ENCODE measurements at places on chromosomes 4 and X.

DNA sequence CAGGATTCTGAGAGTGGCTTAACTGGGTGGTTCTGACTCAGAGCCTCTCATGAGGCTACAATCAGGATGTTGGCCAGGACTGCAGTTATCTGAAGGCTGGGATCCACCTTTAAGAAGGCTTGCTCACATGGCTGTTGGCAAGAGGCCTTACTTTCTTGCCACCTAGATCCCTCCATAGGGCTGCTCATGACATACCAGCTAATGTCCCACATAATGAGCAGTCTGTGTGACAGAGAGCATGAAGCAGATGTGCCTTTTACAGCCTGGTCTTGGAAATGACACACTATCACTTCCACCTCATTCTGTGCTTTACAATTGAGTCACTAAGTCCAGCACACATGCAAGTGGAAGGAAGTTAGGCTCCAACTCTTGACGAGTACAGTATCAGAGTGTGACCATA is 4.3 kb upstream of the RBM3 start:
- no peak for DNase-seq

DNA sequence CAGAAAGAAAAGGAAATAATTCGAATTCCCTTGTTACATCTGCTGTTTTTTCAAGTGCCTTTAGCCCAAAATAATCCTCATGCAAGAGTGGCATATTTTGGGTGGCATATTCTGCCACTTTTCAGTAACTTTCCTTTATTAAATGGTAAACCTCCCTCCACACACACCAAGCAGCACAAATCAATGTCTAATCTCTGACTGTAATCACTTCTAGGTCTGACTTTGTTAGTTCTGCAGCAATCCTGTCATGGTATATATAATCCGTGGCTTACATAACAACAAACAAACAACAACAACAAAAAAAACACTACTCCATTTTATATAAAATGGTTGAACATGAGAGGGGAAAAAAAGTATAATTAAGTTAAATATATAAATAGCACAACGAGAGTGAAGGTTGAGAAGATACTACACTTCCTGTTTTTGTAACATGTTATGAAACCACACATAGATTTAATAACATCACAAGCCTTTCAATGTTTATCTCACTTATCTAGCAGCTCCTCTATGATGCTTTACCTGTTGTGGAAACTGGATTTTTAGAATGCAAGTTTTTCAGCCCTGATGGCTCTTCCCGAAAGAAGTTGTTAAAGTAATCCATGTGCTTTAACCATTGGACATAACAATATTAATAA is 715.4 kb downstream of the GRXCR1 start:
- DNase-seq: no peak

- DNase-seq: peak; percentile 52
These were observed 142.5 kb upstream of the MAB21L2 start for GRCh38 chr4:150439451-150439933.

- DNase-seq: no peak
These were observed 310.5 kb downstream of the RAPGEF2 start for GRCh38 chr4:159413306-159413943.

DNA sequence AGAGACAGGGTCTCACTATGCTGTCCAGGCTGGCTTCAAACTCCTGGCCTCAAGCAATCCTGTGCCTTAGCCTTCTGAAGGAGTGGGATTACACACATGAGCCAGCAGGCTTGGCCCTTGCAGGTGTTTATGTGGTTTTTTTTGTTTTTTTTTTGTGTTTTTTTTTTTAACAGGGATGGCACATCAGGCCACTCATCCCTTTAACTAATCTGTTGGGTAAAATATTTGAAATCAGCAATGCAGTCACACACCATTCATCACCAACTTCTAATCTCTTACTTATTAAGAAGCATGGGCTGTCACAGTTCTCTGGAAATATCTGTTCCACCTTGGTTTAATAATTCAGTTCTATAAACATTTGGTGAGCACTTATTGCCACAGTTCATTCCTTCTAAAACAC is 12.3 kb downstream of the CCDC160 start:
- no peak for DNase-seq

- DNase-seq: no peak
These were observed 1586.9 kb downstream of the TECRL start for GRCh38 chr4:62822306-62822705.

DNA sequence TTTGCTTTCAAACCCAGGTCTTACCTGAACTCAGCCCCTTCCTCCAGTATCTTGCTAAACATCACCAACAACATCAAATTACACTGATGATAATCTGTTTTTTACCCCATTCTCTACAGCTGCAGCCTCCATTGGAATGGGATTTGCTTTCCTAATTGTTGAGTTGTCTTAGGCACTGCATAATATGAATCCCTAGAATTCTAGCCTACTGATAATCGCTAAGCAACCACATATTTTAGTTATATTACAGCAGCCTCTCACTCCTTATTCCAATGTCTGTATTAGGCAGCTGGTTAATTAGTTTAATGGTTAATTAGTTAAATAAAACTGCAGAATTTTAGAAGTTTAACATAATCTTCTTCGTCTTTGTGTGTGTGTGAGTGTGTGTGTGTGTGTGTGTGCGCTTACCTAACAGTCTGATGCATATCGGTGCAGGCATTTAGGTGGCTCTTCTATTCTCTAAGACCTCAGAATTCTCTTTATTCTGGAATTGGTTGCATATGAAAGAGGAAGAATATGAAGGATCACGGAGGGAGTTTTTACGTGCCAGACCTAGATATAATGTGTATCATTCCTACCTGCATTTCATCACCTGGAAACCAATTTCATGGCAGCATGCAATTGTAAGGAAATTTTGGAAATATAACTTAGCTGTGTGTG is 5.3 kb upstream of the COMMD8 start:
- DNase-seq: no peak

DNA sequence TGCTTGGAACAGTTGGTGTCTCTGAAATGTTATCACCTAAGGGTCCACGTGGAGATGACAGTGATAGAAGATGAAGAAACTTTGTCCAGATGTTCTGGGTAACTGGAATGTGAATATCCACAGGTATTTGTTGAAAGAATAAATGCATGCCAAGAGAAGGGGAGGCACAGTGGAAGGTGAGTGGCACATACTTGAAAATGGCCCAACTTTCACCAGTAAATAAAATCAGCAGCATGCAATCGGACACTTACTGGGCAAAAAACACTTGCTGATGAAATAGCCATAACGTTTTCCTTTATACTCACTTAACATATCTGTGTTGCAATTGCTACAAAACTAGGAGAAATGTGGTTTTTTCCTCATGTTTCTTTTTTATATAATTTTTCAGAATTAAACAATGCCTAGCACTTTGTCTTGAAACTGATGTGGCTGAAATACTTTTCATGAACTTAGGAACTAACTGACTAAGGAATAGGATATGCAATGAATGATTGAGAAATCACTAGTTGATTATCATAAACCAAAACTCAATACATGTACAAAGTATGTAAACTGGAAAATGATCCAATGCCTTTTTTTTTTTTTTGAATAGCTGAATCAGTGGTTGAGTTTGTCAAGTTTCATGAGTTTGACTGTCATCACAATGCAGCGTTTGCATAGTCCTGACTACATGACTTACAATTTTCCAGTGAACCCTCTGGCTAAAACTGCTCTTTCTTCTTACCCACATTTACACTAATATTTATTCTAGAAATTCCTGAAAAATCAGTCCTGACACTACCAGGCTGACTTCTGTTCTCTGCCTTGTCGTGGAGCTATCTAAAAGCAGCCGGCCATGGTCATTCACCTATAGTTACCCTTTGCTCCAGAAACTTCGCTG is 127.4 kb downstream of the CPE start:
- DNase-seq: no peak

DNA sequence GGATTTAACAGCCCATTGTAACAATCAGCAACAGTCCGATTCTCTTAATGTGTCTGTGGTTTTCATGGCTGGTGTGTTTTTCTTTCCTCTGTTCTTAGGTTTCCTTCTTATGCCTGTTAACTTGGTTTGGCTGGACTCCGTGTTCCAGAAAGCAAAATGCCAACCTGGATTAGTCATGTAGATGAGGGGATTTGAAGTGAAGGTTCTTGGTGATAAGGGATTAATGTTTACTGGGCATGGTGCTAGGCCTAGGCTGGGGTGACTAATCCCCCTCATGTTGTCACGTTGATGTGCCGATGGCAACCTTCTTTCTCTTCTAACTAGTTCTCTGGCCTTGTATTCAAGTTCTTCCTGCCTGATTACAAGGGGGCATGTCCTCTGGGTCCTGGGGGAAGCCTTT is 85.9 kb downstream of the REPS2 start:
- DNase-seq: no peak

DNA sequence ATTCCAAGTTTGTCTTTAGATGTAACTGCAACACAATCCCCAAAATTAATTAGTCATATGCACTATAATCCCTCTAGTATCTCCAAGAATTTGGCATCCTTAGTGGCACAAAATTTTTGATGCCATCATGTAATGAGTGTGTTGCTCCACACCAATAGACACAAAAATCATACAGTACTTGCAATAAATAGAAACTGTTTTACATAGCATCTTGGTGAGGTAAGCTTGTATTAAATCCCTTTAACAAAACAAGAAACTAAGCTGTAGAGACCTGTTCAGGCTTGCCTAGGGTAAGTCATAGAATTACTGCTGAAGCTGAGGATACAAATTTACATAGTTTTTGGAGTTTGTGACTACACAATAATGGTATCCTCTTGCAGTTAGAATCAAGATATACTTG is 64.5 kb upstream of the PRSS12 start:
- no peak for DNase-seq

GRCh38 chr4:121817701-121818100 is 6.0 kb downstream of the CCNA2 start:
- DNase-seq: no peak

DNA sequence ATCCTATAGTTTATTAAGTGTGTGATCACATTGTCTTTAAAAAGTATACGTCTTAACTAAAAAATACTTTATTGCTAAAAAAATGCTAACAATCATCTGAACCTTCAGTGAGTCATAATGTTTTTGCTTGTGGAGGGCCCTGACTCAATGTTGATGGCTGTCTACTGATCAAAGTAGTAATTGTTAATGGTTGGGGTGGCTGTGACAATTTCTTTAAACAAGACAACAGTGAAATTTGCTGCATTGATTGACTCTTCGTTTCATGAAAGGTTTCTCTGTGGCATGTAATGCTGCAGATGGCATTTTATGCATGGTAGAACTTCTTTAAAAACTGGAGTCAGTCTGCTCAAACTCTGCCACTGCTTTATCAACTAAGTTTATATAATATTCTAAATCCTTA is 101.4 kb upstream of the IL15 start:
- no peak for DNase-seq

DNA sequence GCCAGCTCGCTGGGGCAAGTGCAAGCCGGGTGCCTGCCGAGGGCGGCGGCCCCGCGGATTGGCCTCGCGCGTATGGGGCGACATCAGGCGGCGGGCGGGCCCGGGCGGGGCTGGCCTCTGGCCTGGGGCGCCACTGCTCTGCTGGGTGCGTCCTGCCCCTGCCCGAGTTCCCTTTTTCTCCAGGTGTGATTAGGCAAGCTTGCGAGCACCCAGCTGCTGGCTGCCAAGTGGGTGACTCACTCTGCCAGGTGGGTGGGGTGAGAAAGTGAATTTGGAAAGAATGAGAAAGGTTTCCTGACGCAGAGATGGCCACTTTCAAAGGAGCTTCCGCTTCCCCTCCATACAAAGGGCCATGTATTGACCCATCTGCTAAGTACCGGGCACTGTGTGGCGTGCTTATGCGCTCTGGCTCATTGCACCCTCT is 32.5 kb downstream of the FGFBP1 start:
- DNase-seq: peak; percentile 46

GRCh38 chrX:40282946-40283660 is 185.3 kb upstream of the BCOR start:
- DNase-seq: no peak

DNA sequence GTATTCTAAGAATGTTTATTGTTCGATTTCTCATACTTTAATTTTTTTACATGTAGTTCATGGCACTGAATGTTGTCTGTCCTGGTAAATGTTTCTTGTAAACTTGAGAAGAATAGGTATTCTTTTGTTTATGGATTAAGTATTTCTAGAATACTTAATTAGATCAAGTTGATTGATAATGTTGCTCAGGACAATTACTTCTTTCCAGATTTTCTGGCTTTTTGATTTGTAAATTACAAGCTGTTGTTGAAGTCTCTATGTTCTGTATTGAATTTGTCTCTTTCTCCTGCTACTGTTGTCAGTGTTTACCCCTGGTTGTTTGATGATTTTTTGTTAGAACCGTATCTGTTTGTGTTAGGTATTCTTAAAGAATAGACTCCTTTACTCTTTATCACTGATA is 1720.9 kb upstream of the AGA start:
- DNase-seq: no peak

- no peak for DNase-seq
These were observed 88.6 kb upstream of the MAML3 start for GRCh38 chr4:140242357-140243277.

- no peak for DNase-seq
These were observed 1.7 kb upstream of the GTPBP6 start for GRCh38 chrX:320126-320783.

- DNase-seq: no peak
These were observed 43.3 kb upstream of the CTAG2 start for GRCh38 chrX:154696676-154697045.

DNA sequence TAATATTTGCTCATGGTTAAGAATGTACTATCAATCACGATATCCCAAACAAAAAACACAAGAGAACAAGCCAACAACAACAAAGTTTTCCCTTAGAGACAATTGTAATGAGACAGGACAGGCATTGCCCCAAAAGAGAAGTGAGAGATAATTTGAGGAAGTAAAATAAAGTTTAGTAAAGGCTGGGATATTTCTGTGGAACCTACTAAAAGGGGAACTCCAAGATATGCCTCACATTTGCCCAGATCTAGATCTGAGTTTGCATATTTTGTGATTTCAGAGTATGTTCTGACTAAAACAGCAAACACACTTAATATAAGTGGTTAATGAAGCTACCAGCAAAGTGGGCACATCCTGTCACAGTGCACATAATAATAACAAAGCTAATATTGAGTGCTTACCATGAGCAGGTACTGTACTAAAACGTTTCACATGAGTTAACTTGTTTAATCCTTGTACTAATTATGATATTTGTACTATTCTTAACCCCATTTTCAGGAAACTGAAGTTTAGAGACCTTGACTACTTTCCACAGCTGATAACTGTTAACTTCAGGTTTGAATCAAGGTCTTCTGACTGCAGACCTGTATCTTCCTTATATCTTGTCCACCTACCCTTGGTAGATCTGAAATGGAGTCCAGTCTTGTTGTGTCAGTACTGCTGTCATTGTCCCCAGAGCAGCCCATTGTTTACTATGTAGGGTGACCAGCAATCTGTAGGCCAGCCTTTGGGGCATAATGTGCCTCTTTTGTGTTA is 26.0 kb upstream of the BMP2K start:
- no peak for DNase-seq
